ENCODE measurements at places on chromosomes 3 and 15.

DNA sequence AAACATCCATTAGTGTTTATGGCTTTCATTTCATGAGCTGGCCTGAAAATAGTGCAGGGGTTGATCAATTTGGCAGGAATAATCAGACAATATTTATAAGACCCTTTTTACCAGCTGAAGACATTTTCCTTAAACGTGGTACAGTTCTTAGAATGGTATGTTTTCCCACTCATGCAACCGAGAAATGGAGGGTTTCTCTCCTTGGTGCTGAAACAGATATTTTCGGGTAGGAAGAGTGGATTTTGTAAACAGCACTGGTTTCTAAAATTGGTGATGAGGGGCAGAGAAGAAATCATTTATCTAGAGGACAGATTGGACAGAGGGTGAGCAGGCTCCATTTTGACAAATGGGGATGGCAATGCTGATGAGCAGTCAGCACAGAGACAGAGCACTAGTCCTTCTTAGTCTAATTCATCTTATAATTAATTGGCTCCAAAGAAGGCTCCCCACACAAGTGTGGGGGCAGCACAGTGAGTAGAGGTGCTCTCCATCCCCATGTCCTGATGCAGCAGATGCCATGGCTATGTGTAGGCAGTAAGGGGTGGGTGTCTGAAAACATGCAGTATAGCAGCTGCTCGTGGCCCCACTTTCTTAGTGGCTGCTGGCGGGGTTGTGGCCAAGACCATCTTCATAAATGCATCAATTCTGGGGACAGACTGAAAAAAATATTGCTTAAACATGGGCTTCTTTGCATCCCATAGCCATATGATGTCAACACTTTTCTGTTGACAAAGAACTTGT, 18.1 kb upstream of the SLC7A14 start:
- no peak for DNase-seq

DNA sequence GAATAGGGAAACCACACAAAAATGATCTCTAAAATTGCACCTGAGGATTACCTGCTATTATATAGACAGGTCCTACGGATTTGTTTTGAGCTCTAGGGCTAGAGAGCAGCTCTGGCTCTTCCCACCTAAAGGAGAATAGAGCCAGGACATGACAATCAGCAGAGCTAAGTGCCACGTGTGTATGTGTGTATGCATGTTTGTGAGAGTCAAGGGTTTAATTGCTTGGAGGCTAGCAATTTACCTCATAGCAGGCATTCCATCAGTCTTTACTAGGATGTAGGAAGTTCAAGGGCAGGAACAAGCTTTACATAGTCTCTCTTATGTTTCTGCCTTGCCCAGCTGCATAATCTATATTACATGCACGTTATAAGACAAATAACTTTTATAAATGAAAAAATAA, 498.2 kb downstream of the NSUN3 start:
- DNase-seq = no peak

DNA sequence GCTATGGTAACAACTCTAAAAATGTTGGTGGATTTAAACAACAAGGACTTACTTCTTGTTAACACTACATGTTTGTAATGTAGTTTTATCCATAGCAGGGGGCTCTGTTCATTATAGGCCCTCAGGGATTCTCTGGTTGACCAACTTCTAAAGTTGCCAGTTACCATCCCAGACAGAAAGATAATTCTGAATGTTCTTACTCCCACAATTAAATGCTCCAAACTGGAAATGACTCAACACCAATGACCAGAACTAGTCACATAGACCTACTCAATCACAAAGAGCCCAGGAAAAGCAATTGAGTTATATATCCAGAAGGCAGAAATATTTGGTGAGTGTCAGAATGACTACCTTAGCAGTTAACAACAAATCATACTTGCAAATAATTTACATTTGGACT, 199.3 kb upstream of the UMPS start:
- DNase-seq = no peak

DNA sequence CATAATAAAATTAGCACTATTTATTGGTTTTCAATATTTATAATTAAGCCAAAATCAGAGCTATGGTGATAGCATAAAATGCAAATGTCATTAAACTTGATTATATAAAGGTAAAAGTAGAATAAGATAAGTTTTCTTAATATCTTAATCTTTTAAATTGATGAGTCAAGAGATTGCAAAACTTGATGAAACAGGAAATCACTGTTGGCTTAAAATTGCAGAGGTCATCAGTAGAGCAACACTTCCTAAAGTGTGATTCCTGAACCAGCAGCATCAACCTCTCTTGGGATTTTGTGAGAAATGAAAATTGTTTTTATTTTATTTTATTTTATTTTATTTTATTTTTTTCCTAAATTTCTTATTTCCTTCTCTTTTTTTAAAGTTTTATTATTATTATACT, 226.4 kb upstream of the CTDSPL start:
- no peak for DNase-seq

- no peak for DNase-seq
Observed at GRCh38 chr3:110932567-110932966, 139.0 kb upstream of the NECTIN3 start.

DNA sequence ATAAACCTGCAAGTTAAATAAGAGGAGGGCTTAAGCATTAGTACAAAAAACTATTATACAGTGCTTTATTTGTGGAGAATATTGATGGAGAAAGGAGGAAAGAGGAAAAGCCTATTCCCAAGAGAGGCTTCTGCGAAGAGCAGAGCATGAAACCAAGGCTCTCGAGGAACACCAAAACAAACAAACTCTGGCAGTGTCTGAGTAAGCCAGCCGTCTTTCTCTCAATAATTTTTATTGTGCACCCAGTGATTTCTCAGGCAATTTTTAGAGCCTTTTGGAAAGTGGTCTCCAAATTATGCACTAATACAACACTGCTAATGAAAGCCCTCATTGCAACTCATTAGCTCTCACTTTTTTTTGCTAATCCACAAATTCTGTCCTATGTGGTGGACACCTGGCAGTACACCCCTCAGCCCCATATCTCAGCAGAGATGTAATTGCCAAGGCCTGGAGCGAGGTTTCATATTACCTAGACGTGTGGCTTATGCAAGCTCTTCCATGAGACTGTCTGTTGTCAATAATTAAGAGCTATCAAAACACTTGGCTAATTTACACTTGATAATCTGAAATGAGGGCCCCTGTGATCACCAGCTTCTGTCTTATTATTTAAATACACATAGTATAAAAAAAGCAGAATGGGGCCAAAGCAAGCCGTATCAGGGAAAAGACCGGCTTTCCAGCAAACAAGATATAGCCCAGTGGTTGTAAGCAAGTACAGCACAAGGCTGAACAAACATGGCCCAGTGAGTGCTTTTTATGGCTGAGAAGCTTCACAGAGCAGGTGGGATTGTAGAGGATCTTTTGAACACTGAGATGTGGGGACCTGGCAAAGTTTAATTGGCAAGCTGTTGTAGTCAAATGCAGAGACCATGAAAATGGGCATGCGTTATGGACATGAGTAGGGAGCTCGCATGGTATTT, 216.9 kb downstream of the ROBO2 start:
- DNase-seq = no peak

DNA sequence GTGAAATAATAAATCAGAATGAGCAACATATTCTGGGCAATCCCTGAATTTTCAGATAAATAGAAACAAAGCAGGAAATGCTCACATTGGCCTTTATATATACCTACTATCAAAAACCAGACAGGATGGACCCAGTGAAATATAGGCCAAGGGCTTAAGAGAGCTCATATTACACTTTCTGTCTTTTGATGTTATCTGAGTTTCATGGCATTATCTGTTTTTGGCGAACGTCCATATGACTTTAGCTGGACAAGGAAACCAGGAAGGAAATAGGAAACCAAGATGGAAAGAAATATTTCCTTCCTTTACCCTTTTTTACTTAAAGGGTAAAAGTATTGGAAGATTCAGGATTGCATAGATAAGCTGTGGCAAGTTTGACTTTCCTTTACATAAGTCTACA, 274.8 kb downstream of the THSD4 start:
- no peak for DNase-seq

GRCh38 chr3:25441234-25441856, 13.3 kb downstream of the RARB start:
- DNase-seq = no peak

DNA sequence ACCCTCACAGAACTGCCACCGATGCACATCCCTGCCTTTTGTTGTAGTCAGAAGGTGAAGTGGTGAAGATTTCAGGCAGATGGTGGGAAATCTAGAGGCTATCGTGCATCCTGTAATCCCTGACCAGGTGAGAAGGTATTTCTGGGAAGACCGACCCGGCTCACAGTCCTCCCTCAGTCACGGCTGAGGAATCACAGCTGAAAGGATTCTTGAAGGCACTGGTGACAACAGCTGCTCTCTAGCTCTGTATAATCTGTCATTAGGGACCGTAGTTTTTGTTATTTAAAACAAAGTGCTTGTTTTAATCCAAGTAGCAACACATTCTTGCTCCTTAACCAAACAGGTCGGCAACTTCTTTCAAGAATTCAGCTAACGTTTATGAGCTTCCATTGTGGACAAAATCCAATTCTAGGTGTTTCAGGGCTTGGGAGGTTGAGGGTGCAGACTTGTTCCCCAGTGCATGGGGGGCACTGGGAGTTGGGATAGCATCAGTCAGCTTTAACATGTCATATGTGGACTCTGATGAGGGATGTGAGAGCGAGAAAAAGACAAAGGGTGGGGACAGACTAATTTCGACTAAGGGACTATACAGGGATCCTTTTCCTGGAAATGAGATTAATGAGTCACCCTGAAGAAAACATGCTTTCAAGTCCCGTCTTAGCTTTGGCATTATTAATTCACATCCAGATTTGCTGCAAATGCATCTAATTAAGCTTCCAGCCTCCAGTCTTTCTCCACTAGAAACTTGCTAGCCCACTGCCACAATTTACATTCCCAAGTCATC, 141.0 kb upstream of the RASGRP1 start:
- no peak for DNase-seq

GRCh38 chr3:124230998-124231397, 239.1 kb upstream of the ROPN1 start:
- no peak for DNase-seq

GRCh38 chr3:117927825-117928224, 1106.8 kb downstream of the IGSF11 start:
- no peak for DNase-seq

- no peak for DNase-seq
Observed at GRCh38 chr3:10715886-10716285, 100.1 kb upstream of the SLC6A11 start.

GRCh38 chr3:12041446-12042041, 37.4 kb downstream of the SYN2 start:
- no peak for DNase-seq

GRCh38 chr3:36548712-36549111, 168.4 kb downstream of the STAC start:
- DNase-seq = no peak

GRCh38 chr3:44511238-44511566, 33.7 kb upstream of the ZNF445 start:
- DNase-seq = no peak

DNA sequence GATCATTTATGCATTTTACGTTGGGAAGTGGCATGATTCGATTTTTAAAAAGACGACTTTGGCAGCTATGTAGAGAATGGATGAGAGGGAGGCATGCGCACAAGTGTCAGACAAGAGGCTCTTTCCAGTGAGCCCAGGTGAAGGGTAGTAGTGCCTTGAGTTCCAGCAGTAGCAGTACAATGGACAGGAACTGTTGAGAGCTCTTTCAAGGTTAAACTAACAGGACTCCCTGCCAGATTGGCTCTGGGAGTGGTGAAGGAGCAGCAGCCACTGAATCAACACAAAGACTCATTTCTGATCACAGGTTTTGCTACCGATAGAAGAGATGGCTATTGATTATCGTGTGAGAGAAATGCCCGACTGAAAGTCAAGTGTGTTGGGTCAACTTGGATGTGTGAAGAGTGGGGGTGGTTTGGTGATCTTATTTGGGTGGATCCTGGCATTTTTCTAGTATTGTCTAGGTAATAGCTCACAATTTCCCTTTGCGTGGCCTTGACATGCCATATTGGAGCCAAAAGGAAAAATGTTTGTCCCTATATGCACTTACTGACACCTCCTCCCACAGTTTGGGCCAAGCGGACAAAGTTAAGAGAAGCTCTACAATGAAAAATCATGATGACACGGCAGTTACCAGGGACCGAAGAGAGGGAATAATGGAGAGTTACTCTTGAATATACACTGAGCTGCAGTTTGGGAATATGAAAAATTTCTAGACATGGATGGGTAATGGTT, 81.6 kb upstream of the MDFIC2 start:
- DNase-seq = no peak

GRCh38 chr3:126352476-126353454, 4.4 kb downstream of the KLF15 start:
- no peak for DNase-seq

GRCh38 chr3:12970684-12971083, 102.5 kb downstream of the IQSEC1 start:
- DNase-seq = no peak

- no peak for DNase-seq
Observed at GRCh38 chr3:138646513-138646912, 37.9 kb downstream of the FAIM start.

DNA sequence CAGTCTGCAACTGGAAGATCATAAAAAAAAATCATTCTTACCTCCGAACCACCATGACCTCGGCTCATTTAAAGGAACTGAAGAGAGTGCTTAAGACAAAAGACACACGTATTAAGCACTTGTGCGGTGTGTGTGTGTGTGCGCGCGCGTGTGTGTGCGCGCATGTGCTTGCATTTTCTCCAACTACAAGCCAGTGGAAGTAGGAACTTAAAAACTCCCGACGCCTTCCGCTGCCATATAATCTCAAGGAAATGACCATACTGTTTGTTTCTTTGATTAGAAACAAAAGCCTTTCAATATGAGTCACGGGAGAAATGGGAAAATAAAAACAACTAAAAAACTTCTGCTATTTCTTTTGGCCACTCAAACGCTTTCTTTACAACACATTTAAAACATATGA, 32.4 kb downstream of the FRMD4B start:
- DNase-seq = no peak

- no peak for DNase-seq
Observed at GRCh38 chr3:16816048-16816780, 68.5 kb upstream of the PLCL2 start.

- no peak for DNase-seq
Observed at GRCh38 chr3:37218206-37218605, 43.8 kb upstream of the LRRFIP2 start.

DNA sequence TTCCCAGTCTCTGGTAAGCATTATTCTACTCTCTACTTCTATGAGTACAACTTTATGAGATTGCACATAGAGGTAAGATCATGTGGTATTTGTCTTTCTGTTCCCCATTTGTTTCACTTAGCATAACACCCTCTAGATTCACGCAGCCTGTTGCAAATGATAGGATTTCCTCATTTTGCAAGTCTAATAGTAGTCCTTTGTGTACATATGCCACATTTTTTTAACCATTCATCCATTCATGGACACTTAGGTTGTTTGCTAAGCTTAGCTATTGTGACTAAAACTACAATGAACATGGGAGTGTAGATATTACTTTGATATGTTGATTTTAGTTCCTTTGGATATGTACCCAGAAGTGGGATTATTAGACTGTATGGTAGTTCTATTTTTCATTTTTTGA, 717.9 kb upstream of the ALCAM start:
- no peak for DNase-seq

GRCh38 chr3:50481992-50482391, 21.4 kb downstream of the CACNA2D2 start:
- no peak for DNase-seq

- no peak for DNase-seq
Observed at GRCh38 chr3:16589867-16590624, 15.2 kb downstream of the DAZL start.
